Non-pigmented ciliary epithelial cell (primary cell): ENCODE measurements at places on chromosomes 6 and 20.
A peak's percentile ranks its signal among the peaks of the same experiment; 100 is the strongest.

DNA sequence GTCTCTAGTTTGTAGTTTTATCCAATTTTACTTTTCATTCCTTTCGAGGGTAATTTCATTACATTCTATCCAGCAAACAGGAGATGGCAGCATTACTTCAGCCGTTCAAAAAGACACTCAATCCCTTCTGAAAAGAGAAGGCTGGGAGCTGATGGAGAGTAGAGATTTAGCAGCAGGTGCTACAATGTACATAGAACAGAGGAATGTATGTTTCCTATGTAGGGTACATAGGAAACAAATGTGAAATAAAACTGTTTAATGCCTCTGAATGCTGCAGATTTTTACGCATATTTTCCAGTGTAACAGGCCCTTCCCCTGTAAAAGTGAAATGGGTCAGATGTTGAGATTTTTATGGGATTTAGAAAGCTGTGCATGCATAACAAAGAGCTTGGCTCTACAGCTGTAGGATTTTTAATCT, 16.0 kb downstream of the RPS12 start:
- DNase-seq = no peak

- peak; percentile 91 for DNase-seq
These were observed 32.3 kb downstream of the GSTA3 start for GRCh38 chr6:52877168-52877567.

- no peak for DNase-seq
These were observed 89.8 kb upstream of the PAX1 start for GRCh38 chr20:21615617-21616080.

GRCh38 chr20:10007747-10008146, 27.0 kb upstream of the ANKEF1 start:
- DNase-seq = no peak

DNA sequence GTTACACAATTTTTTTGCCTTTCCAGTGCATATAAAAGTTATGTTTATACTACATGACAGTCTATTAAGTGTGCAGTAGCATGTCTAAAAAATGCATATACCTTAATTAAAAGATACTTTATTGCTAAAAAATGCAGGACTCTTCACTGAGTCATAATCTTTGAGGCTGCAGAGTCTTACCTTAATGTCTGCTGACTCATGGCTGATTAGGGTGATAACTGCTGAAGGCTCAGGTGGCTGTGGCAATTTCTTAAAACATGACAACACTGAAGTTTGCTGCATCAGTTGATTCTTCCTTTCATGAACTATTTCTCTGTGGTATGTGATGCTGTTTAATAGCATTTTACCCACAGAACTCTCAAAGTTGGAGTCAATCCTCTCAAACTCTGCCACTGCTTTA, 19.1 kb downstream of the ZSCAN23 start:
- no peak for DNase-seq

DNA sequence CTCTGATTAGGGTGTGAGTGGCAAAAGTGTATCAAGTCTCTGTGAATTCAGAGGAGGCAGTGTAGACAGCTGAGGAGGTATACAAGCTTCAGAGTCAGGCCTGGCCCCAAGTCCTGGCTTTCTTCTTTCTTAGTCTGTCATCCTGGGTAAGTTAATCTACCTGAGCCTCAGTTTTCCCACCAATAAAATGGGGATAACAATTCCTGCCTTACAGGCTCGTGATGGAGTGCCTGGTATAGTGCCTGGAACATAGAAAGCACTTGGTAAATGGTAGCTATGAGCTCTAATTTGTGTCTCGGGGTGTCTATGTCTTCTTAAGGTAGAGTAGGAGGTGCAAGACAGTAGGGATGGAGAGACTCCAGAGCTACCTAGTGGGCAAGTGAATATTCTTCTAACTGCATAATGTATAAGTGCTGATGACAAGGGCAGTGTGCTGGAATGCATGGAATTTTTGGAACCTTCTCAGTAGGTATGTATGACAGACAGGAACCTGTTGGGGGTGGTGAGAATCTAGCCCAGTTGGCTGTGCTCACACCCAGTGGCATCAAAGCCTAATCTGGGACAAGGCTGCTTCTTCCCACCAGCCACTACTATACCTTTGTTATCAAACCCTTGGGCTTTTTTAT, 4.0 kb upstream of the SCUBE3 start:
- no peak for DNase-seq

GRCh38 chr6:15675536-15676220, 12.8 kb upstream of the DTNBP1 start:
- DNase-seq = no peak

GRCh38 chr6:10556589-10556988, 35.4 kb downstream of the GCNT2 start:
- DNase-seq = no peak

- DNase-seq = no peak
These were observed 9.1 kb downstream of the MTRF1L start for GRCh38 chr6:152993431-152993830.

DNA sequence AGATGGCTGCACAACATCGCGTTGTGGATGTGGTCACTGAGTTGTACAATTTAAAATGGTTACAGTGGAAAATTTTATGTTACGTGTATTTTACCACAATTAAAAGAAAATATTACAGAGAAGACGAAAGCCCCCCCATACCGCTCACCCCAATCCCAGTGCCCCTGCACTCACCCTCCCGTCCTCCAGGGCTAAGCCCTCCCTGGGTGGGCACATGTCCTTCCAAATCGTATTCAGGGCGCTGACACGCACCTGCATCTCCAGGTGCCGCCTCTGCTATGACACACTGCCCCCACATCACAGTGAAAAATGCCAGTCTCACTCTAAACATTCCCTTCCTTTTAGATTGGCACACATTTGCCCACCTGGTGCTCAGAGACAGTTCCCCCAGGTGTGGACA, 49.4 kb downstream of the PSMG4 start:
- DNase-seq = no peak

DNA sequence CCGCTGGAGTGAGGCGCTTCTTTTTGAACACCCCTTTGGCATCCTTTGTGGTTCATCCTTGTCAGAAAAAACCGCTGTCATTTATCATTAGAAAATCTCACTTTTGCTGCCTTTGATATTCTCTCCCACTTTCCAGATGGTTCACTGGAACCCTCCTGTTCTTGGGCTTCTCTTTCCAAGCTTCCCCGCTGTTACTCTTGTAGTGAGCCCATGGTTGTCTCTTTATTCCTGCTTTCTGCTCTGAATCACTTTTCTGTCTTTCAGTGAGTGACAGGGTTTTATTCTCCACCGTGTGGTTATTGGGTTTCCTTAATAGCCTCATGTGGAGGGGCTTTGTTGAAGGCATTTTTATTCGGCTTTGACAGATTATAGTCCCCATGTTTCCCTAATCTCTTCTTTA, 117.0 kb downstream of the FARS2 start:
- no peak for DNase-seq

DNA sequence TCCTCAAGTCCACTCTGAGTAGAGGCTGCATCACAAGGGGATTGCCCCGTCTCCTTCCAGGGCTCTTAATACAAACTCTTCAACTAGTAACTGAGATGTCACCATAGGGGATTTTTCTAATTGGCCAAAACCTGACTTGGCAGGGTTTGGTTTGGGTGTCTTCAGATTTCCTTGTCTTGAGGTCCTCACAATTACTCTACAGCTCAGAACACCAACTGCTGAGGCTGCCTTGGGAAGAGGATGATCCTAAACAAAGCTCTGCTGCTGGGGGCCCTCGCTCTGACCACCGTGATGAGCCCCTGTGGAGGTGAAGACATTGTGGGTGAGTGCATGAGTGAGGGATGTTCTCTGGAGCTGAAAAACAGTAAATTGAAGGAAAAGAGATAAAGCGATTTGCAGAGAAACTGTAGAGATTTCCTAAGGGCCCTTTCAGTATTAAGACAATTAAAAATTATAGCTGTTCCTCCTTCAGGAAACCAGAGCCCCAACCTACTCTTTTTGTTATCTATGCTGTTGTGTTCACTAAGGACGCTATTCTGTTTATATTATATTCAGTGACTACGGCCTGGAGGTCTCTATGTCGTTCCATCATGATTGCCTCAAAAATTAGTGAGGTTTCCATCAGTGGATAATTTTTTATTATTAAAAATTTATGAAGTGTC, at the start of gene HLA-DQA1:
HLA-DQA1 (plus strand) TSS at position 188 of the 662 bp plus-strand sequence; CDS start at position 241, 53 bp downstream.
- no peak for DNase-seq

DNA sequence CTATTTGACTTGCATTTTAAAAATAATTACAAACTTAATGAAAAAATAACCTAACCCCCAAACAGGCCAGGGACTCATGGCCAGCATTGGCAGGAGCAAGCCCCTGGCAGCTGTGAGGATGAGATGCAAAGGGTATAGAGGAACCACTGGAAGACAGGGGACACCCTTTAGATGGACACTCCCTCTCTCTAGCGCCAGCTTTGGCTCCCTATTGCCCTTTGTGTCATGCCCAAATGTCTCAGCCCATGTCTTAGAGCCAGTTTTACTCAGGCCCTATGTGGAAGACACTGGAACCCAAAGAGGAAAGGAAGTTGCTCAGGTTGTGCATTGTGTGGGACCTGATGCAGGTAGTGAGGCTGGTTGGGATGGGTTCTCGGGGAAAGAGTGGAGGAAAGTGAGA, 34.9 kb upstream of the RSPO4 start:
- no peak for DNase-seq

GRCh38 chr6:93183531-93183972, 235.8 kb downstream of the EPHA7 start:
- DNase-seq = no peak

DNA sequence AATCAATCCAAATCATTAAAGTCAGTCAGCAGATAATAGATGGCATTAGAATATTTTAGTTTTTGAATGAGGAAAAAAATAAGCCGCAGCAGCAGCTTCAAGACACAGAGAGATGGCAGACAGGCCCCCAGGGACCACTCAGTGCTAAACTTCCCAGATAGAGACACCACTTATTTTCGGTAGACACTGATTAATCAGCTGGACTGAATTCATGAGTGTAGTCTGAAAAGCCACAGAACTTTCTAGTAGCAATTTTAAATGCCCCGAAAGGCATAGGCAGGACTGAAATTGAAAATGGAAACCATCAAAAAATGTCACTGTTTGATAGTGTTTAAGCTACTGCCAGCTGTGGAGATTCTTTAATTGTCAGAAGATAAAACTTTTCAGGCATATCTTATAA, 3.1 kb upstream of the CLDN20 start:
- no peak for DNase-seq

DNA sequence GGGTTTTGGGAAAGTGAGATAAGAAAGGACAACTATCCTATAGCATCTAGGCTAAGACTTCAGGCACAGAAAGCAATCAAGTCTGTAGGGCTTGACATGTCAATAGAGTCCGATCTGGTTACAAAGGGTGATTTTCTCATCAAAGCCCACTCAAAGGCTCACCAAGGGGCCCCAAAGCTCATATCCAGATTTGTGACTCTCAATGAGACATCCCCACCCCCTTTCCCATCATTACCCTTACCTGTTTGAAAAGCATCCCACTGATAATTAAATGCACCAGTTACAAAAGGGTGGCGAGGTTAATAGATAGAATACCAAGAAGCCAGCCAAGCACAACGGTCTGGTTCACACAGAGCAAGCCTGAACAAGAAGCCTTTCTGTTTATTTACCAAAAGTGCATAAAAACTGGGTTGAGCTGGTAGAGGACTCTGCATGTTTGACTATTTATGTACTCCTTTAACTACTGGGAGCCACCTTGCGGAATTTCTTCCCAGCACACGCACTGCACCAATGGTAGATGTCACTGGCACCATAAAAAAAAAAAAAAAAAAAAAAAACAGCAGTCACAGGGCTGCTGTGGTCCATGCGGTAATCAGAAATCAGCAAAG, 6.1 kb downstream of the JAG1 start:
- no peak for DNase-seq

- DNase-seq = no peak
These were observed 19.5 kb upstream of the GMDS start for GRCh38 chr6:2264932-2265331.

DNA sequence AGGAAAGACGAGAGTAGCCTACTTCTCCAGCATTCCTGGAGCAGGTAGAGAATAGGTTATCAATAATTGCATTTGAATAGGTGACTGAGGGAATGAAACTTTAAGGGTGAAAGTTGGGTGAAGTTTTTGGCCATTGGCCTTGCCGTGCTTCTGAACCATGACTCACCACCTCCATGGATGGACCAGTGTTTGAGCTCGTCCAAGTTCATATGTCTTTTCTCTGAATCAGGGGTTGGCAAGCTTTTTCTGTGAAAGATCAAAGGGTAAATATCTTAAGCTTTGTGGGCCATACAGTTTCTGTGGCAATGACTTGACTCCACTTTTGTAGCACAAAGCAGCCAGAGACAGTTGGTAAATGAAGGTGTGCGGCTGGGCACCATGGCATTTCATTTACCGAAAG, 31.8 kb downstream of the SNRNP48 start:
- no peak for DNase-seq

- no peak for DNase-seq
These were observed 6.0 kb downstream of the SDC4 start for GRCh38 chr20:45341939-45342854.

- no peak for DNase-seq
These were observed 14.1 kb upstream of the OSER1 start for GRCh38 chr20:44224637-44225036.

DNA sequence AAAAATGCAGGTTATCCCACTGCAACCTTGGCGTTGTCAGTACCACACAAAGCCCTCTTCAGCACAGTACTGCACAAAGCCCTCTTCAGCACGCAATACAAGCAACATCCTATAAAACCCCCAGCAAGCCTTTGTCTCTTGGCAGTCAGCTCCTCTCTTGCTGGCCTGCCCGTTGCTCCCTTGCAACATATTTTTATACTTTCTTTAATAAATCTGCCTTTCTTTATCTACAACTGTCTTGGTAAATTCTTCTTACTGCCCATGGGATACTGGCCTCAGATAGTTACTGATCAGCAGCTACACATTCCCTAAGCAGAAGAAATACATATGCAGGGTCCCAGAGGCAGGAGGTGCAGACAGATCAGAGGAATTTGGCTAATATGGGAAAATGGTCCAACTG, 70.5 kb upstream of the MAP3K4 start:
- DNase-seq = no peak

DNA sequence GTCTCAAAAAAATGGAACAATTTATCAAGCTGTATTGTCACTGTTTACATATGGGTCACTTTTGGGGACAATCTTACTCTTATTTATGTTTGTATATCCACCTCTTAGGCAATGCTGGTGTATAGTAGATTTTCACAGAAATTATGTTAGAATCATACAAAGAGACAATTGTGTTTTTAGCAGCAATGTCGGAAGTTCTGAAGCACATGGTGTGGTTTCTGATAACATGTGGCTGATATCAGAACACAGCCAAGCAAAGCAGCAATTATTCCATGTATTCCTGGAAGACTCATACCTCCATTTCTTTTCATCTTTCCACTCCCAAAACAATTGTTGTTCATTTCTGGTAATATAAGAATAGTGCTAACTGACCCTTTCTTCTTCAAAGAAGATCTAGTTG, 17.5 kb upstream of the LOC128125822 start:
- DNase-seq = no peak

DNA sequence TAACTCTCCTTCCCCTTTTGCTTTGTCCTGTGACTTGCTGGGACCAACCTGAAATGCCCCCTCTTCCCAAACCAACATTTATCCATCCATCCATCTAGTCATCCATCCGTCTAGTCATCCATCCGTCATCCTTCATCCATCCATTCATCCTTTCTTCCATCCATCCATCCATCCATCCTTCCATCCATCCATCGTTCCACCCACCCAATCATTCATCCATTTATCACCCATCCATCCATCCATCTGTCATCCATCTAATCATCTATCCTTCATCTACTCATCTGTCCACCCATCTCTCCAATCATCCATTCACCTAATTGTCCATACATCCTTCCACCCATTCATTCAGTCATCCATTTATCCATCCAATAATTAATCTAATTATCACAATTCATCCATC, 92.7 kb downstream of the EDN3 start:
- DNase-seq = no peak

GRCh38 chr6:33208091-33208967, at the start of gene RING1:
RING1 (plus strand) TSS chr6:33208500; CDS start chr6:33208823, 323 bp downstream.
- DNase-seq = no peak

- peak; percentile 89 for DNase-seq
These were observed 111.6 kb downstream of the TINAG start for GRCh38 chr6:54419885-54420284.
